ENCODE measurements at places on chromosomes 12 and 14.

DNA sequence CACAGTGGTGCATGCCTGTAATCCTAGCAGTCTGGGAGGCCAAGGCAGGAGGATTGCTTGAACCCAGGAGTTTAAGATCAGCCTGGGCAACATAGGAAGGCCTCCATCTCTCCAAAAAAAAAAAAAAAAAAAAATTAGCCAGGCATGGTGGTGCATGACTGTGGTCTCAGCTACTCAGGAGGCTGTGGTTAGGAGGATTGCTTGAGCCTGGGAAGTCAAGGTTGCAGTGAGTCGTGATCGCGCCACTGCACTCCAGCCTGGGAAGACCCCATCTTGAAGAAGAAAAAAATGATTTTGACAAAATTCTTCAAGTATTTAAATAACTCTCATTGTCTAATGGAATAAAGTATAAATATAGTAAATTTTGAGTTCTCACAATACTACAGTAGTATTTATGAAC lies 219.2 kb upstream of the SSTR1 start:
- no peak for DNase-seq

DNA sequence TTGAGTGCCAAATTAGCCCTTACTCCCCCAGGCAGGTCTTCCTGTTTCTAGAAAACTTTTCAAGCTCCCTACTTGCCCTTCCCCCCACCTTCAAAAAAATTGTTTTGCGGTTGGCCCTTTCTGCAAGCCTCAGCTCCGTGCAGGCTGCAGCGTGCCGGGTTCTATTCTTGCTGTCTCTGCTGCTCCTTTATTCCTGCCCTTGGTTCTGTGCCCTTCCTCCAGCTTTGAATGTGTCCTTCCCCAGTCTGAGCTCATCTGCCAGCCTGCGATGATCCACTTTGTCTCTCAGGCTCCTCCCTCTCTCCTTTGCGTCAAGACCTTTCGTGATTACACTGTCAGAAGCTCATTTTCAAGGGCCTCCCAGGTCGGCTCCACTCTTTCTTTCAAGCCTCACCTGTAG lies 98.6 kb downstream of the IRF2BPL start:
- no peak for DNase-seq

- DNase-seq = no peak
Observed at GRCh38 chr12:9039397-9039977, 50.1 kb downstream of the KLRG1 start.

DNA sequence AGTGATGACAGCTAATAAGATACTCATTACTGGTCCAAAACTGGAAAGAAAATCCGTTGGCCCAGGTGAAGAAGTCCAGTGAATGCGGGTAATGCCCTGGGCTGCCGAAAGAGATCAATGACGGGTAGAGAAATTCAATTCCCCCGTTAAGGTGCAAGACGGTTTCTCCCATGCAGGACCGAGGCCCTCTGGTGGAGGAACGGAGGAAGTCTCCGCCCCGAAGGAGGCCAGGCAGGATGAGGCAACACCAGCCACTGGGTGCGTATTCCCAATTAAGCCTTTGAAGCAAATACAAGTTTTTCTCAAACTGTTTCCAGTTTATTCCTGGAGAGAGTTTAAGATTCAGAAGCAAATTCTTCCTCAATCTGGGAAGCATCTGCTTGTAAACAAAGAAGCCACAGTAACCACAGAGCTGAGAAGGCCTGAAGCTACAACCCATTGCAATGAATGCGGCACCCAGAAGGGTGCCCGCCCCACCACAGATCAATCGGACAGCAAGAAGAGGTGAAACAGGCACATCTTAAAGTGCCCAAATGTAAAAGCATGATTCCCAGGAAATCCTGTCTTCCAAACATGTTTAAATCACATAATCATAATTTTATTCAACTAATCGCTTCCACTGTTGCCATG lies 118.5 kb downstream of the TTC7B start:
- DNase-seq = peak; percentile 91

- DNase-seq = no peak
Observed at GRCh38 chr12:31324845-31325523, 966 bp downstream of the SINHCAF start.

DNA sequence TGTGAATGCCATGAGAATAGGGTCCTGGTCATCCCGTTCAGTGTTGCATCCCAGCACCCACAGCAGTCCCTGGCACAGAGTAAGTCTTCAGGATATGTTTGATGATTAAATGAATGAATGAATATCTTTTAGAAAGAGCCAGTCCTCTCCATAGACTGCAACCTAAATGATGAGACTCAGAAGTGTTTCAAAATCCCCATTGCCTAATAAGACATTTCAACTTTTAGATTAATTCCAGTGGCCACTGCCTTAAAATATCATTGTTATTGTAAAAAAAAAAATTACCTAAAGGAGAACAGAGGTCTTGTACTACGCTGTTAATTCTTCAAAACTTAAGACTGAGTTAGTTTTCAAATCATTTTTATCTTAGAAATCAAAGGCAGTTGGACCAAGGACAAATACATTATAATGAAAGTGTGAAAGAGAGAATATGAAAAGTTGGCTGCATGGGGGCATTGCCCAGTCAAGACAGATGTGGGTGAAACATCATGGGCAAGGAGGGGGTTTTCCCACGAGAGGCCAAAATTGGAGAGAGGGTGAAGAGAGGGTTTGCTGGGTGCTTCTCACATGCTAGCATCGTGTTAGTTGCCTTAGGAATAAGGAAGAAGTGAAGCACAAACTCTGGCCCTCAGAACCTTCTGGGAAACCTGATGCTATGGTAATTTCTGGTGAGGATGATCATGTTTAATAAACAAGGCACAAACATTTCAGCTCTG lies 26.3 kb upstream of the CPM start:
- DNase-seq = no peak

DNA sequence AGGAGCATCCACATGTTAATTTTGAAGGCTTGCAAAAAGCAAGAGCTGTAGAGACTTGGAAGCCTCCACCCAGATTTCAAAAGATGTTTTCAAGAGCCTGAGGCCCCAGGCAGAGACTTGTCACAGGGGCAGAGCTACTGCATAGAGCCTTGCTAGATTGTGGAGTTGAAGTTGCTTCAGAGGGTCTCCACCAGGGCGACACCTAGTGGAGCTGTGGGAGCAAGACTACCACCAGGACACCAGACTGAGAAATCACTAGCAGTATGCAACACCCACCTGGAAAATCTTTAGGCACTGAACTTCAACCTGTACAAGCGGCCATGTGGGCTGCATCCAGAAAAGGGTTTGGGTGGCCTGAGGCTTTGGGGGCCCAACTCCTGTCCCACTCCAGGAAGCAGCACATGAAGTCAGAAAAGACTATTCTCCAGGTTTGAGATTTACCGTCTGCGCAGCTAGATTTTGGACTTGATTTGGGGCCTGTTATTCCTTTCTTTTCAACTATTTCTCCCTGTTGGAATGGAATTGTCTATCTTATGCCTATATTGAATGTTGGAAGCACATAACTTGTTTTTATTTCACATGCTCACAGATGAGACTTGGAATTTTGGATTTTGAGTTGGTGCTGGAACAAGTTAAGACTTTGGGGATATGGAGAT lies 508.6 kb downstream of the FLRT2 start:
- DNase-seq = no peak
